ENCODE measurements at places on chromosomes 6 and 20. TPM values are rescaled to one million over a fixed set of nuclear protein-coding genes. Genes with fewer than 3 reads are reported as not detected.

The EGFL8 gene
- 224 TPM for total RNA-seq

DNA sequence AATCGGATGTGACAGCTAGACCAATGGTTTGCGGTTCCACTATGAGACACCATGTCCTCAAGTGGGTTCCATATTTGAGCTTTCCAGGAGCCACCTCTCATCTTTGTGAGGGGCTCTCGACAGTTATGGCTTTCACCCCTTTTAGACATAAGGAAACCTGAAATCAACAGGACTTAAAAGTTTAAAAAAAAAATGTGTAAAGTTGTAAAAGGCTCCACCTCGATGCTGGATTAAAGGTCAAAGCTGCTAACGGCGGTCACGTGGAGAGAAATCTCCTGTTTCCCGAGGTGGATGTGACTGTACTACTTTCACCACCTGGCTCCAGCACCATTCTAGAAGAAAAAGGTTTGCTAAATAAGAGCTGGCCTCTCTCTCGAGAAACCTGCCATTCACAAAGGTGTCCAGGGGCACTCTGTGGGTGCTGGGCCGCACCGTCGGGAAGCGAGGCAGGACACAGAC is 542 bp downstream of the ATP5F1E start:
- H3K4me1 ChIP-seq, result peaks cover 45% of the 10 kb centered on the region
- peak overlapping the region; percentile 85 for H3K4me3 ChIP-seq
- H3K36me3 ChIP-seq, result peaks cover 53% of the 10 kb centered on the region

GRCh38 chr6:152026291-152026690 is 218.8 kb downstream of the ESR1 start:
- no peak overlapping the region for H3K27ac ChIP-seq
- H3K36me3 ChIP-seq, result no peaks in the 10 kb centered on the region
- H3K27me3 ChIP-seq, result no peaks in the 10 kb centered on the region
- H3K4me1 ChIP-seq, result no peaks in the 10 kb centered on the region
- H3K4me3 ChIP-seq, result no peak overlapping the region

The ZC2HC1B gene
- not detected for total RNA-seq

DNA sequence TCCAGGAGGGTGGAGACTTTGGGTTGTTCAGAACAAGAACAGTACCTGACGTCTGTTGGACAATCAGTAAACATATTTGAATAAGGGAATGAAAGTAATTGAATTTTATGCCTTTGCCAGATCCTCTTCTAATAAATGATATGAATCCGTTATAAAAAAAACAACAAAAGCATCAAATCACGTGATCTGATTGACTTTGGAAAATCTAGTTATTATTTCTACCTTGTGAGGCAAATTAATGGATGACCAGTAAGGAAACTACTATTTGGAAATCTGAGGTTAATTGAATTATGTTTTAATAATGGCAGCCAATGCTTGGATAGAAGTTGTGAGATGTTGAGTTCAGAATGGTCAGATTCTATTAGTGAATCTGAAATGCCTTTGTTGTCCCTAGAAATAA is 399.5 kb downstream of the TFAP2B start:
- DNase-seq, result no peak
- no peak overlapping the region for H3K27ac ChIP-seq
- no peaks in the 10 kb centered on the region for H3K36me3 ChIP-seq
- no peak overlapping the region for H3K4me3 ChIP-seq
- no peaks in the 10 kb centered on the region for H3K27me3 ChIP-seq

The HLA-DMB gene
- 27.1 TPM for total RNA-seq
